Cerebellar nuclear complex (tissue), 1 donor: ENCODE measurements at places on chromosomes 6 and 20.

DNA sequence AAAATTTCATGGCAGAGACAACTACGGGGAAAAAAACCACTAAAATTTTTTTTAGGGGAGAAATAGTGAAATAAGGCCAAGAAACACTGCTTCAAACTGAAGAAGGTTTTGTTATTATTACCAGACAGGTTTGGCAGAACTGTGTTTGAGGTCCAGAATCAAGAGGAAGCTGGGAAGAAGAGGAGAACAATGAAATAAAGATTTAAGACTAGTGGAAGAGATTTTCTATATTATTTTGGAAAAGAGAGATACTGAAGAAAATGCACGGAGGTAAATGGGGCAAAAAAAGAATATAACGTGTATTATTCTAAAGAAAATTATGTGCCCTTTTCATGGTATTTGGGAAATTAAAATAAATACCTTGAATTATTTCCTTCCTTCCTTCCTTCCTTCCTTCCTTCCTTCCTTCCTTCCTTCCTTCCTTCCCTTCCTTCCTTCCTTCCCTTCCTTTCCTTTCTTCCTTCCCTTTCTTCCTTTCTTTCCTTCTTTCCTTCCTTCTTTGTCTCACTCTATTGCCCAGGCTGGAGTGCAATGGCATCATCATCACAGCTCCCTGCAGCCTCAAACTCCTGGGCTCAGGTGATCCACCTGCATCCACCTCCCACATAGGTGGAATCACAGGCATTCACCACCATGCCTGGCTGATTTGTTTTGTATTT is 124.3 kb downstream of the GJA1 start:
- no peak for DNase-seq

GRCh38 chr20:9627219-9627618 is 112.8 kb downstream of the LAMP5 start:
- no peak for DNase-seq

DNA sequence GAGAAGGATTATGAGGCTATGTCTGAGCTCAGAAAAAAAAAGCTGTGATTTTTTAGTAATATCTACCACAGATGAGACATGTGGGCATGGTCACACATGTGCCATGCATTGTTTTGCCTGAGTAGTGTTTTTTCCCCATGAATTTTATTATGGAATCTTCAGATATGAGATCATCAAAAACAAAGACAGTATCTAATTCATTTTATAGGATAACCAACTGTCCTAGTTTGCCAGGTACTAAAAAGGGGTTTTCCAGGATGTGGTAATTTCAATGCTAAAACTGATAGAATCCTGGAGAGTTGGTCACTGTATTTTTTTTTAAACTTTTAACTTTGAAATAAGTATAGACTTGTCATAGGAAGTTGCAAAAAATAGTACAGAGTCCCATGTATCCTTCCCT is 127.4 kb upstream of the MAP3K7 start:
- DNase-seq, result no peak

- no peak for DNase-seq
Observed at GRCh38 chr20:15251171-15251570, 913.8 kb upstream of the FLRT3 start.

- no peak for DNase-seq
Observed at GRCh38 chr6:108118810-108119768, 44.5 kb upstream of the OSTM1 start.

DNA sequence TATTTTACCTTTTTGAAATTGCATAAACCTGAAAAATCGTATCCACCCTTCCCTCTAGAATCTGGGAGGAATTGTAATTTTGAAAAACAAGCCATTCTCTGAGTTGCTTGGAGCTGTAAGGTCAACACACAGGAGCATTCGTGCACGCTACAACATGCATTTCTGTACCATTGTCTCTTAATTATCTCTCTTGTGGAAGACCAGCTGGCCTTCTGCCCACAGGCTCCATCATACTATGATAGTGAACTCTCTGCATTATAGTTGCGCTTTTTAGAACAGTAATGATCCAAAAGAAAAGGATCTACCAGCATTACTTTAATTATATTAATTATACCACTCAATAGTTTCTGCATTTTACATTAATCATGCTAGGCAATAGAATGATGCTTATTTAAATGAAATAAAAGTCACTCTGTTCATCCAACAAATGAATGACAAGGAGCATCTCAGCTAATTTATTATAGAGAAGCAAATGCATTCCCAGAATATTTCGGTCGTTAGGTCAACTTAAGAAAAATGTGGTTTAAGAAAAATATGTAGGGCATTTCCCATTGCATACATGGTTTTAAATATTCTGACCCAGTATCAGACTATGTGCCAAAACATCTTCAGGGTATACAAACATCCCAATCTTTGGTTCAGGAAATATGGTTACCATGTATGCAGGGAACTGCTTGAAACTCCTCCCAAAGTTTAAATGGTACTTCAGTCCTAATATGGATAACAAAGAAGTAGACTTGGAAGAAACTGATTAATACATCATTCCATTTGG is 263.5 kb downstream of the TFAP2A start:
- DNase-seq, result no peak

- no peak for DNase-seq
Observed at GRCh38 chr20:62708591-62709536, at the start of gene NTSR1. TSS of gene NTSR1 (plus strand) at chr20:62708836. CDS start at chr20:62709208, 372 bp downstream.
